ENCODE measurements at places on chromosomes 1 and 21. TPM values are rescaled to one million over a fixed set of nuclear protein-coding genes. Genes with fewer than 3 reads are reported as not detected.

Gene WDR4
- 19.9 TPM for total RNA-seq

Gene PRAMEF9
- total RNA-seq: not detected

Gene CFAP74
- not detected for total RNA-seq

Gene PDXK
- 300 TPM for total RNA-seq

Gene TFF2
- not detected for total RNA-seq

Gene ERG
- total RNA-seq: 0.11 TPM

Gene G0S2
- 6.6 TPM for total RNA-seq

Gene TTC24
- total RNA-seq: not detected

Gene OPN3
- 16.4 TPM for total RNA-seq

Gene SH2D1B
- total RNA-seq: not detected

Gene RGS7
- 0.62 TPM for total RNA-seq

Gene GPR37L1
- total RNA-seq: not detected

Gene CSRP1
- total RNA-seq: 648 TPM

Gene RFX5
- 29.6 TPM for total RNA-seq

Gene GSTM3
- 43.3 TPM for total RNA-seq

Gene ANGPTL3
- total RNA-seq: not detected

Gene INSRR
- under 0.01 TPM for total RNA-seq

Gene KRTAP11-1
- not detected for total RNA-seq

Gene ACOT11
- 5.7 TPM for total RNA-seq

Gene AMY1B
- total RNA-seq: not detected

Gene SEC16B
- 3.4 TPM for total RNA-seq

Gene GJA9
- 0.12 TPM for total RNA-seq

Gene SELE
- total RNA-seq: not detected

Gene NMNAT1
- 13.6 TPM for total RNA-seq

Gene RGSL1
- total RNA-seq: not detected

Gene ALDH4A1
- 9.6 TPM for total RNA-seq

Gene CYP4Z1
- not detected for total RNA-seq

Gene CDK18
- 0.62 TPM for total RNA-seq

Gene KRTAP13-2
- not detected for total RNA-seq

All from uterine smooth muscle cell (primary cell).